Foreskin melanocyte (primary cell): ENCODE measurements at places on chromosomes 13 and 19.

DNA sequence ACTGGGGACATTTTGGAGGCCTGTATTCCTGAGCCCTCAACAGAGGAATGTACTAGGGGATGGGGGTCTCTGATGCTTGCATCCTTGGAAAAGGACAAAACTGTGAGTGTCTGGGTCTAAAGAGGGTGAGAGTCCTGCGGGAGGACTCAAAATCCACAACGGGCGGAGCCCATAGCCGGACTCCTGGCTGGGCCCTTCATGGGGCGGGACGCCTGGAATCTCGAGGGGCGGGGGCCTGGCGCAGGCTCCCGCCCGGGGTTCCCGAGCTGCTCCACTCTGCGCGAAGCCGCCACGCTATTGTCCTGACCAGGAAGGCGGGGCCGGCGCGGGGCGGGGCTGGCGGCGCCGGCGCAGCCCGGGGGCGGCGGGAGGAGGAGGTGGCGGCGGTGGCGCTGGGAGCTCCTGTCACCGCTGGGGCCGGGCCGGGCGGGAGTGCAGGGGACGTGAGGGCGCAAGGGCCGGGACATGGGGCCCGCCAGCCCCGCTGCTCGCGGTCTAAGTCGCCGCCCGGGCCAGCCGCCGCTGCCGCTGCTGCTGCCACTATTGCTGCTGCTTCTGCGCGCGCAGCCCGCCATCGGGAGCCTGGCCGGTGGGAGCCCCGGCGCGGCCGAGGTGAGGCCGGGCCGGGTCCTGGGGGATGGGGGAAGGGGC, at the start of gene APLP1:
Gene APLP1 (plus strand): TSS at position 403 of the 651 bp plus-strand sequence. CDS start 63 bp downstream, at position 466.
- no peak for DNase-seq

DNA sequence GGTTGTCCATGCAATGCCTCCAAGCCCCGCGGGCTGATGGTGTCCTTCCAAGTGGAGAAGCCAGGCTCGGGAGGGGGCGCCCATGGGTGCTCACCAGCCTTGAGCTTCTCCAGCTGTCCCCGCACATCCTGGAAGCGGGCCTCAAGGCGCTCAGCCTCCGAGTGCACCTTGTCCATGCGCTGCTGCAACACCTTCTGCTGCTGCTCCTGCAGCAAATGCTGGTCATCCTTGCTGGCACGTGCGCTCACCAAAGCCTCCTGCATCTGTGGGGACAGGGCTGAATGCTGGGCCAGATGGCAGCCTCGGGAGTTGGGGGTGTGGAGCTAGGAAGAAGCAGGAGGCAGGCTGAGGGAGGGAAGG, 22.8 kb upstream of the EMP3 start:
- DNase-seq = no peak

DNA sequence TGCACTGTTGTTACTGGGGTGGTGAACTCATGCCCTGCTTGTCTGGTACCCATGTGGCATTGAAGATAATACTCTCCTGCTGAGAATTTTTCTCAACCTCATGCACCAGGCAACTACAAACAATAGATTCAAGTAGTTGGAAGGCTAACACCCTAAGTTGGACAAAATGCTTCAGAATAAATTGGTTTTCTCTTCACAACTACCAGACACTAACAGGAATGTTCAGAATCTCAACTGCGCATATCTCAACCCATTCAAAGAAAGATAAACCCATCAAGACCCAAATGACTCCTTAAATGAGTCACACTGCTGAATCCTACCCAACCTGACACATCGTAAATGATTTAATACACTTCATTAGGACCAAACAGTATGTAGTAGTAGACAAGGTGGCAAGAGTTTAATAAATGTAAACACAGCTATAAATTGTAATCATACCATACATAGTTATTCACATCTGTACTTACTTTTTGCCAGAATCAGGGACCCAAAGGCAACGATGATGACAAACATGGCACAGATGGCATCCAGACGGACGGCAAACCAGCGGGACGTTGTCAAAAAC, 227.4 kb downstream of the ABCC4 start:
- DNase-seq = no peak

- DNase-seq = peak; percentile 64
These were observed 4.7 kb downstream of the EPS8L1 start for GRCh38 chr19:55080121-55080967.

GRCh38 chr13:72316716-72317115, 410.7 kb downstream of the MZT1 start:
- no peak for DNase-seq

- DNase-seq = no peak
These were observed 228.2 kb downstream of the NHLRC3 start for GRCh38 chr13:39266426-39266825.

DNA sequence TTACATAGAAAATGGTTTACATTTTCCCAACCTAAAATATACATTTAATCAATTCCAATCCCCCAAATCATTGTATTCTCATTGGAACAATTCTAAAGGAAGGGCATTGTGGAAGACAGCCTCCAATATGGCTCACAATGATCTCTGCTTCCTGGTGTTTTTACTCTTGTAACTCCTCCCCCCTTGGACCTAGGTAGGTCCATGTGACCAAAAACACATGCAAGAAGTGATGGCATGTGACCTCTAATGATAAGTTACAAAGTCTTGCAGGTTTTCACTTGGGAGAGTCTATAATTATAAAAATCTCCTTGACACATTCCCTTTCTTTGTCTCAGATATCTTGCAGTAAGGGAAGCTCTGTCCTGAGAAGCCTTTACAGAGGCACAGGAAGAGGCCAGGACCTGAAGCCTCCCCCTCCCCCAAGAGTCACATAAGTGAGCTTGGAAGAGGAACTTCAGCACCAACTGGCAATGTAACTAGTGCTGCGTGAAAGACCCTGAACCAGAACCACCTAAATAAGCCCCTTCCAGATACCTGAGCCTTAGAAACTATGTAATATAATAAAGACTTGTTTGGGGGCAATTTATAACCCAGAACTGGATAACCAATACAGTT, 816.2 kb upstream of the ATXN8OS start:
- no peak for DNase-seq

GRCh38 chr13:46142776-46143175, 37.9 kb upstream of the CPB2 start:
- DNase-seq = peak; percentile 56

DNA sequence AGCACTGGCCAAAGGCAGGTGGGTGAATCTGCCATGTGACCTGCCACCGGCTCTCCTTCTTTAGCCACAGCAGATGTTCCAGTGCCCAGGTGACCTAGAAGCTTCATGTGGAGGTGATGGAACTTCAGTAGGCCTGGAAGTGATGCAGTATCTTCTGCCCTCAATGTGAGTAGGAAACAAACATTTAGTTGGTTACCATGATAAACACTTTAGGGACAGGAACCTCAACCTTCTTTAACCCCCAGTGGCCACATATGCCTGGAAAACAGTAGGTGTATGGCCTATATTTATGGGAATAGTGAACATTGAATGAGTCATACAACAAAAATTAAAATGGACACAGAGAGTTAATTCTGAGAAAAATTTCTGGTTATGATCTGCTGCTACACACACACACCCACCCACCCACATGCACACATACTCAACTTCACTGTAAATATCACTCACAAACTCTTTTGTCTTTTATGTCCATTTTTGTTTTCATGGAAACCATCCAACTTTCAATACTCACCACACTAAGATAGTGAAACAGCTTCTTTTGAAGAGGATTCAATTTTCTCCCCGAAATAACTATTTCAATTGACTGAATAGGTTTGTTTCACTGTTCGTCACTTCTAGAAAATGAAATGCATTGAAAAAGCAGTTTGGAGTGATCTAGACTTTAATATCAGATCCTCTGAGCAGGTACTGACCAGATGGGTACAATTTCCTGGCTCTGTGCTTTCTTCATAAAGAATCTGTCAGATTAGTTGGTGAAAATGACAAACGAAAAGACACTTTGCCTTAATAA, 97.3 kb downstream of the STARD13 start:
- peak; percentile 77 for DNase-seq

DNA sequence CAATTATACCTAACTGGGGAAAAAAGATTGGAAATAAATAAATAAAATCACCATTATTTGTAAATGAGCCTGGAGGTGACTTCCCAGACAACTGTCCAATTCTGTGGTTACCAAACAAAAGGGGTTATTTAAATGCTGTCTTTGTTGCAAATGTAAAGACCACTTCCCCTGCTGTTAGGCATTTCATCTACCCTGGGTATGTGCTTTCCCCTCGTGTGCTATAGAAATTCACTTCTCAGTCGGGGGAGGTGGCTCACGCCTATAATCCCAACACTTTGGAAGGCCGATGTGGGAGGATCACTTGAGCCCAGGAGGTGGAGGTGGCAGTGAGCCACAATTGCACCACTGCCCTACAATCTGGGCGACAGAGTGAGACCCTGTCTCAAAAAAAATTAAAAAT, 101.9 kb upstream of the AKAP11 start:
- DNase-seq = no peak

DNA sequence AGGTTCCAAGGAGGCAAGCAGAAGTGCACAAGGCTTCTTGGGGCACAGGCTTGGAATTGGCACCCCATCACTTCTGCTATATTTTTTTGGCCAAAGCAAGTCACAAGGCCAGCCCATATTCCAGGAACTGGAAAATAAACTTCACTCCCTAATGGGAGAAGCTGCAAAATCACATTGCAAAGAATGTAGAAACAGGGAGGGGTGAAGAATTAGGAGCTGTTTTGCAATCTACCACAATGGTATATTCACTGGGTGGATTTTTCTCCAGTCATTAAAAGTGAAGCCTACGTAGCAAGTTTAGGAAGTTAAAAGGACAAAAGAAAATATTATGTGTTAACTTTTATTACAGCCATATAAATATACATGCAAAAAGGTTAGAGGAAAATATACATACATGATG, 464.8 kb downstream of the COG6 start:
- peak; percentile 31 for DNase-seq

DNA sequence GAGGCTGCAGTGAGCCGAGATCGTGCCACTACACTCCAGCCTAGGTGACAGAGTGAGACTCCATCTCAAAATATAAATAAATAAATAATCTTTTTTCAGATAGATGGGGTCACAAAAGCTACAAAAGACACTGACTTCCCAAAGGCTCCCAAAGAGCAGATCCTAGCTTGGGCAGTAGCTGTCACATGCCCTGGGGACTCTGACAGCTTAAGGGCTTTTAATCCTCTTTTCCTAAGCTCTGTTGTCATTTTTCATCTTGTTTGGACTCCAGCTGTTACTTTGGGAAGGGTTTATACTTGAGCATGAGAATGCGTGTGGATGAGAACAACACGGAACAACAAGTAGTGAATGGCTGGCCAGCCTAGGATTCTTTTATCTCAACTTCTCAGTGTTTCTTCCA, 231.7 kb downstream of the MZT1 start:
- no peak for DNase-seq
